Eye (tissue), 1 donor: ENCODE measurements at places on chromosomes 3 and 15.

DNA sequence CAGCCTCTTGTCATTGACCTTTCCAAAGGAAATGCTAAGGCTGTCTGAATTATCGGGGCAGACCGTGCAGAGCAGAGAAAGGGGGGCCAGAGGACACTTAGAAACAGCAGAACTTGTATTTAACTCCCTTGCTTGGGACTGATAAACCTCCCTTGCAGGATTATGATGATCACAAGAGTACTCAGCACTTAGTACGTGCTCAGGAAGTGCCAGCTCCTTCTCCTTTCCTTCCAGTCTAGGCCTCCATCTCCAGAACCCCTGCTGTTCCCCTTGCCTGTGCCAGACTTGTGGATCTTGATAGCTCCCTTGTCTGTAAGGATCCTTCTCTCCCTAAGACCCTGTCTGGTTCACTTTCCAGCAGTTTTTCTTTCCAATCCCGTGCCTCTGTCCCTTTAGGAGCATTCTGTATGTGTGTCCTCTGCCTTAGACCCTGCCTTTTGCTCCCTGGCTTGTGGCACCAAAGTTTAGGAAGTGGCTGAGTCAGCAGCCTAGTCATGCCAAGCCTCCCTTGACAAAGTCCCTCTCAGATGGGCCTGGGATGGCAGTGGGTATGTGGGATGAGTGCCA lies 747 bp downstream of the SORD start:
- no peak for DNase-seq

- DNase-seq = no peak
Measured at GRCh38 chr3:127260826-127261555, 26.9 kb downstream of the PRR20G start.

- peak; percentile 70 for DNase-seq
Measured at GRCh38 chr3:167882057-167882667, 146.6 kb downstream of the SERPINI1 start.

DNA sequence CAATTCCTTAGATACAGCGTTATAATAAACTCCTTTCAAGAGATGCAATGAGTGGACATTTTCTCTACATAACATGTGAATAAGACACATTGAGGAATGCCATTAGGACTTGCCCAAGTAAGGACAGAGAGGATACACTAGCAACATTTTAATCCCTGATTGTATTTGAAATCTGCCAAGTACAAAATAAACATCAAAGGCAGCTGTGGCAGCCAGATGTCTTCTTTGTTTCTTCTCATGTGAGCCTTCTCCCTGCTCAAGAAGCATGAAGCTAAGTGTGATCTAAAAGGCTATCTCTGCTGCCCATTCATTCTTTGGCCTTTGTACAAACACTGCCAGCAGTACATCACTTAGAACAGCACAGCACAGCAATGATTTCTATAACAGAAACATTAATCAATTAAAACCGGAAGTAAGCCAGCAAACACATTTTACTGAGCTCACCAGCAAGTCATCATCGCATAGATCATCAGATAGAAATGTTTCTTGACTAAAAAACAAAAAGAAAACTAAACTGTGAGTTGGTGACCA lies 364.0 kb downstream of the CNTN6 start:
- DNase-seq = peak; percentile 51

DNA sequence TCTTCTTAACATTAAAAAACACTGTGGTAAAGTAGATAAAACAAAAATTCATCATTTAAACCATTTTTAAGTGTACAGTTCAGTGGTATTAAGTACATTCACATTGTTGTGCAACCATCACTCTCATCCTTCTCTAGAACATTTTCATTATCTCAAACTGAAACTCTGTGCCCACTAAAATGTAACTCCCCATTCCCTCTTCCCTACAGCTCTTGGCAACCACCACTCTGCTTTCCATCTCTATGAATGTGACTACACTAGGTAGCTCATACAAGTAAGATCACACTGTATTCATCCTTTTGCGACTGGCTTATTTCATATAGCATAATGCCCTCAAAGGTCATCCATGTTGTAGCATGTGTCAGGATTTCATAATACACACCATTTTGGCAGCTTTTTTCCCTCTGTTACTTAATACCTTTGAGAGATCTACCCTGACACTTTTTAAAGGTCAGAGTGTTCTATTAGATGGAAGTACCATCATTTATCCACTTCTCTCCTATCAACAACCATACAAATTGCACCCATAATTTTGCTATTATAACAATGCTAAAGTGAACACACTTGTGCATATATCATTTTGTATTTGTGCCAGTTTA lies 42.9 kb upstream of the FRMD4B start:
- DNase-seq = no peak

DNA sequence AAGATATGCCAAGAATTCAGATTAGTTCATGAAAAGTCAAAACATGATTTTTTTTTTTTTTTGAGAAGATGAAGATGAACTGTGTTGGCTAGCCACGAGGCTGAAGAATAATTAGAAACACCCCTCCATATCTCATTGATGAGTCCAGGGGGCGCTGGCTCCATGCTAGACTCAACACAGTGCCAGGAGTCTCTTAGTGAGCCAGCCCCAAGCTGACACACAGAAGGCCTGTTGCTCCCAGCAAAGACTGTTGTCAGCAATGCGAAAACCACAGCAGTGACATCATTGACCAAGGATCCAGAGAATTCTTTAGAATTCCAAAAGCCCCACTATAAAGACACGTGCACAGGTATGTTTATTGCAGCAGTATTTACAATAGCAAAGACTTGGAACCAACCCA lies 185.2 kb downstream of the ANXA2 start:
- no peak for DNase-seq

DNA sequence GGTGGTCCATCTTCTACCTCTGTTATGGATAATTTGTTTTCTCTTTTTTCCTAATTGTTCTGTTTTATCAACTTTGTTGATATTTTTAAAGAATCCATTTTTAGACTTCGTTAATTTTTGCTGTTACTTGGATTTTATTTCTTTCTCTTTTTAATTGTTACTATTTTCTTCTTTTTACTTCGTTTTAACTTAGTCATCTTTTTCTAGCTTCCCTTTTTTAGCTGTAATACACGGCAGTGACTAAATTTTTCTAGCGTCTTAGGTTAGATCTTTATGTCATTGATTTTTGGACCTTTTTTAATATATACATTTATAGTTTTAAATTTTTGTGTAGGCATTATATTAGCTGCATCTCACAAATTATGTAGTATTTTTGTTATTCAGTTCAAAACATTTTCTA lies 33.1 kb downstream of the ARIH2 start:
- no peak for DNase-seq

GRCh38 chr3:195097331-195098255 lies 173.4 kb downstream of the XXYLT1 start:
- no peak for DNase-seq

- DNase-seq = no peak
Measured at GRCh38 chr15:31333119-31333518, 6.5 kb downstream of the KLF13 start.

DNA sequence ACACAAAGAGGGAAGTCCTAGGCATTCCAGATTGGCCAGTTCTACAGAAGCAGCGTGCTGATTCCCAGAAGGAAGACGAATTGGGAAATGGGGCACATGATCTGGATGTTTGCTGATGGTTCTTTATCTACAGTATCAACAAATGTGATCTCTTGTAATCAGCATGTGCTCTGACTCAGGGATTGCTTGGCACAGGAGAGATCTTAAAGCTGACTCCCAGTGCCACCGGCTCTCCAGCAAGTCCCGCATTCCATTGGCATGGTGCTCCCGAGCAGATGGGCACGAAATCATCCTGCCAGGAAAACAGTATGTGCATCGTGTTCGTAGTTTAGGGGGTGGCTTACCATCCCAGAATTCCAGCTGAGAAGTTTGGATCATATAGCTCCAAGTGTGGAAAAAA lies 259.9 kb upstream of the NR2F2 start:
- no peak for DNase-seq

- DNase-seq = peak; percentile 82
Measured at GRCh38 chr3:194205675-194206133, 69.8 kb downstream of the HES1 start.

GRCh38 chr3:184880276-184881019 lies 68.5 kb downstream of the VPS8 start:
- no peak for DNase-seq

- no peak for DNase-seq
Measured at GRCh38 chr3:115676336-115676735, 53.0 kb downstream of the GAP43 start.

- no peak for DNase-seq
Measured at GRCh38 chr3:14691239-14691638, 16.3 kb downstream of the C3orf20 start.

GRCh38 chr3:160612386-160613075 lies 47.2 kb upstream of the KPNA4 start:
- DNase-seq = no peak

DNA sequence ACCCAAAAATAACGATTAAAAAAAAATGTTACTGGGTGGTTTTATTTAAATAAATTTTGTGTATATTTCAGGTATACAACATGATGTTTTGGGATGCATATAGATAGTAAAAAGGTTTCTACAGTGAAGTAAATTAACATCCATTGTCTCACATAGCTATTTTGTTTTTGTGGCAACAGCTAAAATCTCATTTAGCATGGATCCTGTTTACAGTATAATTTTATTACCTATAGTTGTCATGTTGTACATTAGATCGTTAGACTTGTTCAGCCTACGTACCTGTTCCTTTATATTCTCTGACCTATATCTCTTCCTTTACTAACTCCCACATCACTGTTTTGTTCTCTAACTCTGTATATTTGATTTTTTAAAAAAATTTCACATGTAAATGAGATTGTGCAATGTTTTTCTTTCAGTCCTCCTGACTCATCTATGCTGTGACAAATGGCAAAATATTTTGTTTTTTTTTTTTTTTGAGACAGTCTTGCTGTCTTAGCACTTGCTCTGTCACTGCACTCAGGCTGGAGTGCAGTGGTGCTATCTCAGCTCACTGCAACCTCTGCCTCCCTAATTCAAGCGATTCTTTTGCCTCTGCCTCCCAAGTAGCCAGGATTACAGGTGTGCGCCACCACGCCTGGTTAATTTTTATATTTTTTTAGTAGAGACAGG lies 45.6 kb downstream of the OIP5 start:
- no peak for DNase-seq

DNA sequence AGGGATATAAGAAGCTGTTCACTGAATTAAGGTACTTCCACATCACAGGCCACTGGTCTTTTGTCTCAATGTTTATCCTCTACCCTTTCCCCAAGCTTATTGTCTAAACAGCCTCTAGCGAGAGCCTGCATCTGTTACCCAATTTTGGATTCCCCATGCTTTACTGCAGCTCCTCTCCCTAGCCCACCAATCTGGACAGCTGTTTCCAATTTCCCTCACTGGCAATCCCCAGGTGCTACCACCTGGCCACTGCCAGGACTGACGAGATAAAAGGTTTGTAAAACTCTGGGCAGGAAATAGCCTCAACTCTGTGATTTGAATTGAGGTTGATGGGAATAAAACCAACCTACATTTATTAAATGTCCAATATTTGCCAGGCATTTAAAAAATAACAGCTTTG lies 58.0 kb upstream of the TEX9 start:
- DNase-seq = no peak

DNA sequence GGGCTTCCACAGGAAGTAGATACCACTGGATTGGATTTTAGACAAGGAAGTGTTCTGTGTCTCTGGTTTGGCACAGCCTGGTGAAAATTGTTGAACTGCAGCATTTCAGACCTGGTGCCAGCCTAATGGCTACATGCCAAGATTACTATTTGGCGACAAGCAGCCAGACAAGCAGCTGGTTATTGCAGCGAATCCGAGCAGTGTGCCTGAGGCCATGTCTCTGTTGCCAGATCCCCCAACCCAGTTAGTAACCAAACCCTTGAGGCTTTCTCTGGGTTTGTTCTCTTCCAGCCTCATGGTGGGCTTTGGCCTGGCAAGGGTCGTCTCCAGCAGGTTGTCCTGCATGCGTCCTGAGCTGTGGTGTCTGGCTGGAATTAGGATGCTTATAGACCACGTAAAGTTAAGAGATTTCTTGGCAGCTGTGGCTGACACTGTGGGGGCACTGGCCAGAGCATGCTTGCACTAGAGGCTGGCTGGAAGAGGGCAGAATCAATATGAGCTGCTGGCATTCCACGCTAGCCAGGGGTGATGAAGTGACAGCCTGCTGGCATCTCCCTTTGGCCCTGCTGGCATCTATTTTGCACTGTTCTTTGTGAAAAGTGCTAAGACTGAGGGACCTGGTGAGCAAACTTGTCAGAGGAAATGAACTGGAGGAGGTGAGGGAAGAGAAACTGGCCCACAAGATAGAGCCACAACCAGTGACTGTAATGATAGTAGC lies 172.6 kb downstream of the RBMS3 start:
- no peak for DNase-seq

GRCh38 chr15:50257332-50257731 lies 8.2 kb downstream of the HDC start:
- no peak for DNase-seq

DNA sequence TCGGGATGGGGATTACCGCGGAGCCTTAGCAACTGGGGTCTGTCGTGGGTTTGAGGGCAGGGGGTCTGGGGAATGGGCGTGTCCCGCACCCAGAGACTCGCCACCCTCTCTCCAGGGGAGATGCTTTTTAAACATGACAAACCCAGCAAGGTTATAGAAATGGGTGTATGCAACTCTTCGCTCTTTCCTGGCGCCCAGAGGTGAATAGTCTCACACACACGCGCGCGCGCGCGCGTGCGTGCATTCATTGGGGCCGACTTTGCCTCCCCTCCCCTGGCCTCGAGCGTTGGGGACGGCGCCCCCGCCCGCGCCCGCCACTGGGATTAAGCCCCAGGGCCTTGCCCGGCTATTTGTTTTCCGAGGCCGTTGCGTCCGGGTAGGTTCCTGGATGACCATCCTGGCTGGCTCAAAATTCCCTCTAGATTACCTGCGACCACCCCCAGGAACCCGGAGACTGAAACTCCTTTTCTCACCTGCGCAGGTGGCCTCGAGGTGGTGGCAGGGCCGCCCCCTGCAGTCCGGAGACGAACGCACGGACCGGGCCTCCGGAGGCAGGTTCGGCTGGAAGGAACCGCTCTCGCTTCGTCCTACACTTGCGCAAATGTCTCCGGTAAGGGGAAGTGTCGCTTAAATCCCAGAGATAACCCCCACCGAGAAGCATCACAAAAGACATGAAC lies 777 bp downstream of the GPR160 start:
- peak; percentile 65 for DNase-seq

- no peak for DNase-seq
Measured at GRCh38 chr3:38327335-38328009, 19.1 kb upstream of the XYLB start.

DNA sequence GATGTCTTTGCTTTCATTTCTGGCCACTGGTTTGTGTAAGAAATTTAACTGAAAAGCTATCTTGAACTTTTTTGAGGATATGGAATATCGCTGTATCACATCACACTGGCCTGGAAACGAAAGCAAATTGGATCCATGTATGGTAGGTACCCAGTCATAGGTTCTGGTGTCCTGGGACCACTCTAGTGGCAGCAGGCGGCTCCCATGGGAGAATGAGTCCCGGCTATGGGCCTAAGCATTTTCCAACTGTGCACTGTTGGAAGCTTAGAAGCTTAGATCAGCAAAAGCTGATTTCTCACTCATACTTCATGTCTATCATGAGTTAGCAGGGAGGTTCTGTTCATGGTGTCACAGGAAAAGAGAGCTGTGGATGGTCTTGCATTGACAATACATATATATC lies 323.2 kb downstream of the PLCL2 start:
- DNase-seq = no peak

- DNase-seq = no peak
Measured at GRCh38 chr15:49278751-49279150, 108.7 kb downstream of the GALK2 start.
